ENCODE measurements at places on chromosomes 7 and 10. TPM values are rescaled to one million over a fixed set of nuclear protein-coding genes. Genes with fewer than 3 reads are reported as not detected.

OPN1SW gene
- total RNA-seq, result not detected

DLX6 gene
- total RNA-seq, result under 0.01 TPM

HABP2 gene
- total RNA-seq, result 0.27 TPM

CCDC172 gene
- not detected for total RNA-seq

DNA sequence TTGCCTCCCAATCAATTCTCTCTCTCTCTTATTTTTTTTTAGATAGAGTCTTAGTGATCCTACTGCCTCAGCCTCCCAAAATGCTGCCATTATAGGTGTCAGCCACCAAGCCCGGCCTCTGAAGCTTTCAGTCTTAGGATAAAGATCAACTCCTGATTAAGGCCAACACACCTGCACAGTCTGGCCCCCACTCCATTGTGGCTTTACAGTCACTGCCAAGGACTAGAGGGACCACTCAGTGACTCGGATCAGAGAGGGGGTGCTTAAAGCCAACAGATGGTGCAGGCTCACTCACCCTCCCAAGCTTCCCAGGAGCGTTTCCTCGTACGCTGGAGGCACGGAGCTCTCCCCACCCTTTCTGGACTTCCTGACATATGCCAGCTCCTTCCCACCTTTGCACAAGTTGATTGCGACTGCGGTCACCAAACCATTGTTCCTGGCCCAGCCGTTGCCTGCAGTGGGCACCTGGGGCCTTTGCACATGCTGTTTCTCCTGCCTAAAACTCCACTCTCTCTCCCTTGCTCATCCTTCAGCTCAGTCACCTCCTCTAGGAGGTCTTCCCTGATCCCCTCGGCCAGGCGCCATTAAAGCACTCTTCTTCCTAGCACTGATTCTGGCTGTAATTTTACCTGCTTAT, 1.7 kb upstream of the CDH23 start:
- no peak for DNase-seq

DNA sequence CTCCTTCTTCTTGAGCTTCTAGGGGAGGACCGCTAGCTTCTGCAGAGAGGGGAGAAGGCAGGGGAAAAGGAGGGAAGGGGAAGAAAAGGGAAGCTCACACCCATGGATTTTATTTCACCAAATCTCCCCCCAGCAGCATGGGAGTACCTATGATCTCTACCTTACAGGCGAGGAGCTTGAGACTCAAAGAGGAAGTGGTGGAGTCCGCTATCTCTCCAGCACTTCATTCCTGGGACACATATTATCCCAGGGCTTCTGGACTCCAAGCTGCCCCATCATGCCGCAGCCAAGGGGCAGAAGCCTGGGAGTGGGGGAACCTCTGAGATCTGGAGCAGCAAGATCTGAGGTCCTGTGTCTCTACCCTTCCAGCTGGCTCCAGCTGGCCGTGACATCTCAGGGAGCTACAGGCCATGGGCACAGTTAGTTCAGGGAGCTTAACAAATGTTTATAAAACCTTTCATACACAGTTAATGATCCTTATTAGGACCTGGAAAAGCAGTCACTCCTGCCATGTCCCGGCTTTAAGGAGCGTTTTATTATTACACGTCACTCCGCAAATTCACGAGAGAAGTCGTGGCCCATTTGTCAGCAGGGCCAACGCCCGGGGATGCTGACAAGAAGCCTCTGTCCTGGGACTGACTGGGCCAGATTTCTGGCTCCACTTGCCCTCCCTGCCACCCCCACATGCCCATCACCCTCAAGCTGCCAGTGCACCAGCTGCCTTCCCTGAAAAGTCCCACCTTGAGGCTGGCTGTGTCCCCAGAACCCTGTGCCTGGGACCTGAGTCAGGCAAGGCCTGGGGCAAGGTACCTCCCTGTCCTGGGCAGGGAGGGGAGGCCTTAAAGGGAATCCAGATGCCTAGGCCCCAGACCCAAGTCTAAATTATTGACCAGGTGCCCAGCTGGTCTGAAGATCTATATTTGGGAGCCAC, 132.1 kb upstream of the ZMIZ1 start:
- no peak for DNase-seq

Data from hematopoietic multipotent progenitor cell (in vitro differentiated cells).